ENCODE measurements at places on chromosomes 2 and 18.

DNA sequence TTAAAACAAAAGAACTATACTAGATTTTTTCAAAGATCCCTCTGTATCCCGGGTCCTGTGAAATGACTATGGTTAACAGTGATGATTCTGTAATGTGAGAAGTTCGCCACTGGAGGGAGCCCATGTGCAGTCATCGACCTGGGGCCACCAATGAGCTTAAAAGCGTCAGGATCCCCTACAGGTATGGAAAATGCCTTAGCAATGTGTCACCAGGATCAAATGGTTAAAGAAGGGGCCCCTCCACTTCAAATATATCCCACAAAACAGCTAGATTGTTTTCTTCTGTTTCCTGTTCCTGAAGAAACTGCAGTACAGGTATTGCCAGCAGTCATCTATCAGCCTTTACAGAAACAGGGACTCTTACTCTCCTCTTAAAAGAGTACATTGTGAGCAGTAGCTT is 15.3 kb downstream of the CHRNA1 start:
- peak; percentile 54 for DNase-seq

DNA sequence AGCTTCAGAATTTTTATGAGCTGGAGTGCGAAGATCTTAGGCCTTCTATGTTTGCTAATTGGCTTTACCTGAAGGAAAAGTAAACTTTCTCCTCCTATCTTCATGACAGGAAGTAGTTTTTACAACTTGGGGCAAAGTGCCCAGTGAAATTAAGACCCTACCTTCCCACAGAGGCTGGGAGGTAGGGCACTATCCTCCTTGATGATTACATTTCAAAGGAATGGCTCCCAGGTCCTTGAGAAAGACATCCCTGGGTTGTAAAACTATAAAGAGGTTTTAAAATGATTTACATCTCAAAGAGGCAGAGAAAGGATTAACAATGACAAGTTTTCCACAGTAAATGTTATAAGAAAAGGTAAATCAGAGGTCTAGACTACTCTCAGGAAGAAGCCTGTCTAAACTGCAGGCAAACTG is 155.8 kb downstream of the CDH7 start:
- DNase-seq, result no peak

GRCh38 chr18:64037812-64038414 is 68.0 kb downstream of the SERPINB8 start:
- no peak for DNase-seq

DNA sequence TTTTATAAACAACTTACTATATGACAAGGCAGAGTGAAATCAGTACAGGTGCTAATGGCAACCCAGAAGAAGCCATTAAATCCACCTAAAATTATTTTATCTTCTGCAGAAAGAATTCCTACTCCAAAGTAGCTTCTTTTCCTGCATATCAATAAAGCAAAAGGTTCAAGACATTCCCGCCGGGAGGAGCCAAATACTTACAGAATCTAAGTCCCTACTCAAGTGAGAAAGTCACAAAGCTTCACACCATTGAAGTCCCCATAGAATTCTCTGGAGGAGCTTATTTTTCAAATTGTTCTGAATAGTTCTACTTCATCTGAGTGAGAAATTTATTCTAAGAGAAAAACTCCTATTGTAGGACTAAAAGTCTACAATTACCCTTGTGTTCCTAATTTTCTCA is 233.7 kb upstream of the HNRNPA3 start:
- no peak for DNase-seq

DNA sequence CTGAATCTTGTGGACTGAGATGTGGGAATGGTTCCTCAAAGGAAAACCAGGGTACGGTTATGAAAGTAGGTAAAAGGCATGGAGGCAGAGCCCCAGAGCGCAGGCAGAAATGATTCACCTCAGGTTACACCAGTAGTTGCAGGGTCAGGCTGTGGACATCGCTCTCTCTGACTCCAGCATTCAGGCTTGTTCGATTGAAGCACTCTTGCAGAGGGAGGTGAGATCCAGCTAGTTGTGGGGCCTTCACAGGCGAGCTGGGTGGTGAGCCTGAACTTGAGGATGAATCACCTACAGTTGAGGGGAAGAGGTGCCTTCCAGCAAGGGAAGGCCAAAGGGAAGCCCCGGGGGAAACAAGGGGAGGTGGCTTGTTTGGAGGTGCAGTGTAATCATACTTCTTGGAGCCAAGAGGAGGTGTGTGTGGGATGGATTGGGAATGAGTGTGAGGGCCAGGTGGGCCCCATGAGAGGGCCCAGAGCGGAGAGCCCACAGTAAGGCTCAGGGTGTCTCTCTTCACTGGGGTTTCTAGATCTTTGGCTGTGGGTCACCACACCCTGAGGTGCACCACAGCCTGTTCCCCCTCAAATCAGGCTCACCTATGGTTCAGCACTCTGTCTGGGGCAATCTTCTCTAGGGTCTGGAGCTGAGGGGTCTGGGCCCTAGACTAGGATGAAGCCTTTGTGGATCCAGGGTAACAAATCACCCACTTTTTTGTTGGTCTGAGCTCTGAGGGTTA is 48.5 kb upstream of the MCFD2 start:
- DNase-seq, result no peak

DNA sequence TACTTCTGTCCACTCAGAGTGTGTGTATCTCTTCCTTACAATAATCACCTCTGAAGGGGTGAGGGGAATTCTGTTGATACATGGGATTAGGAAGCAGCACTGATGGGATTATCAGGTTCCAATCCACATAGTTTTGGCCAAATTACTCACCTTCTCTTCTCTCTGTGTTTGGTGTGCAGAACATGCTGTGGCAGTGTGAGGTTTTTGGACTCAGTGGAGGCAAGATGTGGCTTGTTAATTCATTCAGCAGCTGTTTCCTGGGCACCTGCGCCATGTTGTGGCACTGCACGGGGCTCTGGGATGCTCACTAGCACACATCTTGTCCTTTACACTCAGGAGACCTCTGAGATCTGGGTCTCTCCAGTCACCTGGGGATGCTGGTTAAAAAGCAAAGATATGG is 350.3 kb upstream of the HS6ST1 start:
- no peak for DNase-seq

DNA sequence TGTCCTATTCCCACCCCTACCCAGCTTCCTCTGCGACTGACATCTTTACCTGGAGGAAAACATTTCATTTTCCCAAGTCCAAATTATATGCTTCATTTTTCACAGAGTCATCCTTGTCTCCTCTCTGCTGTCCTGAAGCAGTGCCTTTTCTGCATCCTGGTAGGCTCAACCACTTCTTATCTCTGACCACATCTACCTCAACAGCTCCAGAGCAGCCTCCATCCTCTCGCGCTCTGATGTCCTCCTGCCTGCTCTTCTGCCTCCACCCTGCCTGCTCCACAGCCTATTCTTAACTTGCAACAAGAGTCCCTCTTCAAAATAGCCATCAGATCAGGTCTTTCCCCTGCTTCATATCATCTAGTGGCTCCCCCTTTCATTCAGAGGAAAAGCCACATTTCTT is 457.1 kb downstream of the PARD3B start:
- no peak for DNase-seq

- DNase-seq, result no peak
Observed at GRCh38 chr2:241617431-241618154, 19.4 kb downstream of the THAP4 start.

DNA sequence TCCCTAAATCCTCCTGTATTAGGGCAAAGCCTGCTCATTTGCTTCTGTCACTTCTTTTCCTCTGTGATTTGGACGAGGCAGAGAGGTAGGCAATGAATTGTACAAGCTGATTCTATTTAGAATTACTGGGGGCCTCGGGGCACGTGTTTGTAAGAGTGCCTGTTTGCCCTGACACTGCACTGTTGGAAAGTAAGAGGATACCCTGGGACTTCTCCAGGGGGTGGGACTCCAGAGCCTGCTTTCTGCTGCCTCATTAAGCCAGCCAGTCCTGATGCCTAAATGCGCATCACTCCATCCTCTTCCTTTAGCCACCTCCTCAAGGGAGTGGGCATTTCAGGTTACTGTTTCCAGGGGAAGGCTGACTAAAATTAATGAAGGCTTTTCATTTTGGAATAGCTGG is 134.3 kb downstream of the TDRD15 start:
- DNase-seq, result no peak

GRCh38 chr2:43777306-43777926 is 3.6 kb downstream of the DYNC2LI1 start:
- no peak for DNase-seq

GRCh38 chr2:241770185-241770935 is 6.3 kb upstream of the GAL3ST2 start:
- DNase-seq, result no peak

DNA sequence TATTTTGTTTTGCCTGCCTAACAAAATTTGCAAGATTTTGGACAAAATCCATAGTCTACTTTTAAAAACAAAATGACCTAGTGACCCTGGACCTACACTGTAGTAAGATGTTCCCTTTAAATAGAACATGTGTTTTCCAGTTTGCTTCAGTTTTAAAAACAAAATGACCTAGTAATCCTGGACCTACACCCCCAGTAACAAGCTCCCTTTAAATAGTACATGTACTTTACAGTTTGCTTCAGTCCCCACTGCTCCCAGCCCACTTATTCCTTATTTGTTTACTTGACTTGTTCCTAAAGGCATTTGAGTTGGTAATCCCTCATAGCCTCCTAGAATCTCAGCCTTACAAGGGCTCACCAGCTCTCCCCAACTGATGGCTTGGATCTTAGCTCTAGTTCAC is 34.5 kb upstream of the HTR2B start:
- DNase-seq, result no peak

- DNase-seq, result no peak
Observed at GRCh38 chr18:51543658-51544155, 346.2 kb upstream of the MEX3C start.

- DNase-seq, result no peak
Observed at GRCh38 chr18:50218432-50219197, 23.7 kb upstream of the MYO5B start.

DNA sequence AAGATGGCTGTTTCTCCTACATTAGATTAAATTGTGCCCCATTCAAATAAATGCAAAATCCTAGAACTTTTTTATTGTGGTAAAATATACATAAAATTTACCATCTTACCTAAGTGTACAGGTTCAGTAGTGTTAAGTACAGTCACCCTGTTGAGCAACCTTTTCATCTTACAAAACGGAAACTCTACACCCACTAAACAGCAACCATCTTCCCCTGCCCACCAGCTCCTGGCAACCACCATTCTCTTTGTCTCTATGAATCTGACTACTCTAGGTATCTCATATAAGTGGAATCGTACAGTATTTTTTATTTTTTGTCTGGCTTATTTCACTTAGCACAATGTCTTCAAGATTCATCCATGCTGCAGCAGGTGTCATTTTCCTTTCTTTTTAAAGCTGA is 53.0 kb downstream of the ASXL2 start:
- no peak for DNase-seq

DNA sequence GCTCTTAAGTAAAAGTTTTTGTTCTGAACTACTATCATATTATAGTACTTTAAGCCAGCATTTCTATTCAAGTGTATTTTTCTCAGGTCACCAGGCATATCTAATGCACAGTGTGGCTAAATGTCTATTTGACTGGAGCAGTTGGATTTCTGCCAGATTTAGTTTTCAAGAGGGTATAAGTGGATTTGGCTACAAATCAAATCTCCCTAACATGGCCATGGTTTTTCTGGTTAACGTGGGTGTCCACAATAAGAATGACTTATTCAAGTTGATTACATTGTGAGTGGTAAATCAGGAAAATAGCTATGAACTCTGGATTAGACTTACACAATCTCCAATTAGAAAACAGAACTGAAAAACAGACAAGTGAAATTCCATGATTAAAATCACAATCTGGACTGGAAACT is 5.7 kb upstream of the CHN1 start:
- no peak for DNase-seq

GRCh38 chr2:36831185-36831584 is 134.7 kb downstream of the VIT start:
- no peak for DNase-seq

DNA sequence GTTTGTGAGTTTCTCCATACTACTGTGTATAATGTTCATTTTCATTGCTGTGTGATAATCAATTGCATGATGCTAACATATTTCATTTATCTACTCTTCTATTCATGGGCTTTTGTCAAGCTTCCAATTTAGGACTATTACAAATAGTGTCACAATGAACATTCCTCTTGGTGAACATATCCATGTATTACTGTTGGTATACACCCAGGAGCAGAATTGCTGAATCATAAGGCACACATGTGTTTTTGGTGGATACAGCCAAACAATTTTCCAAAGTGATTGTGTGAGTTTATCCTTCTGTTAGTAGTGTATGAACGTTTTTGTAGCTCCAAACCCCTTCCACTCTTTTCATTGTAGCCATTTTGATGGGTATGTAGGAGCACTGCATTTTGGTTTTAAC is 101.6 kb upstream of the COPS8 start:
- DNase-seq, result no peak

- DNase-seq, result no peak
Observed at GRCh38 chr18:28666216-28666615, 489.3 kb upstream of the CDH2 start.

- no peak for DNase-seq
Observed at GRCh38 chr2:42328148-42328833, 32.7 kb downstream of the COX7A2L start.

DNA sequence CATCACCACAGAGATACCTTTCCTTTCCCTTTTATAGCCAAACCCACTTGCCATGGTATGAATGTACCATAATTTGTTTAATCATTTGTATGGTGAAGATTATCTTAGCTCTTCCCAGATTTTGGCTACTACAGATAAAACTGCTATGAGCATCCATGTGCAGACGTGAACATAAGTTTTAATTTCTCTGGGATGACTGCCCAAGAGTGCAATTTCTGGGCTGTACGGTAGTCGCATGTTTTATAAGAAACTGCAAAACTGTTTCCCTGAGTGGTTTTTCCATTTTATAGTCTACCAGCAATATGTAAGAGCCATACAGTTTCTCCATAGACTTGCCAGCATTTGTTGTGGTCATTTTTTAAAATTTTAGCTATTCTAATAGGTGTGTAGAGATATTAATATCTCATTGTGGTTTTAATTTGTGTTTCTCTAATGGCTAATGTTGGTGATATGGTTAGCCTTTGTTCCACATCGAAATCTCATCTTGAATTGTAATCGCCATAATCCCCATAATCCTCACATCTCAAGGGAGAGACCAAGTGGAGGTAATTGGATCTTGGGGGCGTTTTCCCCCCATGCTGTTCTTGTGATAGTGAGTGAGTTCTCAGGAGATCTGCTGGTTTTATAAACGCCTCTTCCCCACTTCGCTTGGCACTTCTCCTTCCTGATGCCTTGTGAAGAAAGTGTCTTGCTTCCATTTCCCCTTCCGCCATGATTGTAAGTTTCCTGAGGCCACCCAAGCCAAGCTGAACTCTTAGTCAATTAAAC is 628.5 kb upstream of the KLHL29 start:
- no peak for DNase-seq

- no peak for DNase-seq
Observed at GRCh38 chr2:151907286-151908203, 79.3 kb upstream of the ARL5A start.

DNA sequence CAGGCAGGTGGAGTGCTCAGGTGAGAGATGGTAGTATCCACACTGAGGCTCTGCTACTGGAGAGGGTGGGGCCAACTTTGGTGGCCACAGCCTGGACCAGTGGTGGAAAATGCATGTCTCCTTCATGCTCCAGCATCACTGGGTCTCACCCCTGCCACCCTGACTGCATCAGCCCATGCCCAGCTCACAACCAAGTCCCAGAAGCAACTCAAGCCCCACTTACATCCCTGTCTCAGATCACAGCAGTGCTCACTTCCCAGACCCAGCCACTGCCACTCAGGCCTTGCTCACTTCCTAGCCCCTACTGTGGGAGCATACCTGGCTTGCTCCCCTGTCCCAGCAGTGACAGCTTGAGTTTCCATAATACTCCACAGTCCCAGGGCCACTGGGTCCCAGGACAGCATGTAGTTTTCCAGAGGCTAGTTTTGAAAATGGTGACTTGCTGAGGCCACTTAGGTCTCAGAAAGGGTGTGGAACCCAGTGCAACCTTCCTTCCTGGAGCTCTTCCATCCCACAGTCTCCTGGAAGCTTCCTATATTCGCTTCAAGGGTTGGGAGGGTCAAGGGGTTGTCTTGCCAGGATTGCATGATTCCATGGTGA is 58.8 kb downstream of the GPC1 start:
- DNase-seq, result no peak
